ENCODE measurements at places on chromosomes 12 and 14.

GRCh38 chr12:11631288-11631687, 18.2 kb upstream of the ETV6 start:
- DNase-seq = no peak

DNA sequence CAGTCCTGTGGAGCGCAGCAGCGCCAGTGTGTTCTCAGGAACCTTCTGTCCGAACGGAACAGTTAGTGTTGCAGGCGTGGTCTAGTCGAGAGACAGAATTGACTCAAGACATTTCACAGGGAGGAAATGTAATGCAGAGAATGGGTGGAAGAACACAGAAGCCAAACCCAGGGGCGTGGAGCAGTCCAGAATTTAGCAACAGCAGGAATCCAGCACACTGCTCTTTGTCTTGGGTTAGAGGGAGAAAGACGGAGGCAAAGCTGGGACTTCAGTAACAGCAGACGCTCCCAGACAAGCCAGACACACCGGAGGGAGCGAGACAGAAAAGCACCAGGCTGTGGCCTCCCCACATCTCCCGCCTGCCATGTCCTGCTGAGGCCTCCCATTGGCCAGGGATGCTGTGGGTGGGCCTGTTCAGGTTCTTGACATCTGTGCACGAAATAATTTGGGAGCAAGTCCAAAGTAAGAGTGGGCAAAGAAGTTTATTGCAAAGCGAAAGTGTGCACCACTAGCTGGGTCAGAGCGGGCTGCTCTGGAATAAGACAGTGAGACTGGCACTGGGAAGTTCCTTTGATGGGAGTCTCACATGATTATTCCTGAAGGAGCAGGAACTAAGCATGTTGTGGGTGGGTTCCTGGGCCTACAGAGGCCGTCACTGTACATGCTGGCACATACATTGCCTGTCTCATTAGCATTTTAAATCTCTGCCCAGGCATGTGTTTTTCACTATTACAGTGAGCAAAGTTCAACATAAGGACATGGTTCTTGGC, 339.3 kb upstream of the SFSWAP start:
- DNase-seq = no peak

GRCh38 chr14:32633930-32634329, 304.7 kb upstream of the NPAS3 start:
- no peak for DNase-seq

DNA sequence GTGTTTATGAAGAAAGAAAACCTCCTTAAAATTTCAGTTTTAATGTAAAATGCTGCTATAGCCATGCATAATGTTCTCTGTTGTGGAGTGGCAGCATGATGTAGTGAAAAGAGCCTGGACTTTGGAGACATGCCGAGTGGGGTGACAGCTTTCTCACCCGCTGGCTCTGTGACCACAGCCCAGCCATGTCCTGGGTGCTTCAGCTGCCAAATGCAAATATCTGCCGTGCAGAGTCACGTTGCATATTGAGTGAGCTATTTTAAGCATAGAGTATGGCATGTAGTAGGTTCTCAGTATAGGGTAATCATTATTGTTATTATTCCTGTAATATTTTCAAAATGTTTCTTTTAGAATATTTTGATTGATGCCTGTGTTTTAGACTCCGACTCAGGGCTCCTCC, 15.5 kb upstream of the TCTN2 start:
- no peak for DNase-seq

DNA sequence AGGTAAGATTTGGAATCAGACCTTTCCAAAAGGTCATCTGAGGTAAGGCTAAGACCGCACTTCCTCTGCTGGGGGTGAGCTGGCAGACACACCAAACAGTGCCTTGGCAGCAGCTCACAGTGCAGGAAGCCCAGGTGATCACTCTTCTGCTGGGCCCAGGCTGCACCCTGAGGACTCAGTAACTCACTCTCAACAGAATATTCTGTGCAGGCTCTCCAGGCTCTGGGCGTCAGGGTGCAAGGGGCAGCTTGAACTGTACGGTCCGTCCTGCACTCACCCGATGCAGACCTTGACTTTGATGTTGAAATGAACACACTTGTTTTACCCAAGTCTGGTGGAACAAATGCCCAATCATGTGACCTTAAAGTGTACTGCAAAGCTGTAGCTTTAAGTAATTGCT, 6.0 kb downstream of the ALKBH2 start:
- DNase-seq = no peak

DNA sequence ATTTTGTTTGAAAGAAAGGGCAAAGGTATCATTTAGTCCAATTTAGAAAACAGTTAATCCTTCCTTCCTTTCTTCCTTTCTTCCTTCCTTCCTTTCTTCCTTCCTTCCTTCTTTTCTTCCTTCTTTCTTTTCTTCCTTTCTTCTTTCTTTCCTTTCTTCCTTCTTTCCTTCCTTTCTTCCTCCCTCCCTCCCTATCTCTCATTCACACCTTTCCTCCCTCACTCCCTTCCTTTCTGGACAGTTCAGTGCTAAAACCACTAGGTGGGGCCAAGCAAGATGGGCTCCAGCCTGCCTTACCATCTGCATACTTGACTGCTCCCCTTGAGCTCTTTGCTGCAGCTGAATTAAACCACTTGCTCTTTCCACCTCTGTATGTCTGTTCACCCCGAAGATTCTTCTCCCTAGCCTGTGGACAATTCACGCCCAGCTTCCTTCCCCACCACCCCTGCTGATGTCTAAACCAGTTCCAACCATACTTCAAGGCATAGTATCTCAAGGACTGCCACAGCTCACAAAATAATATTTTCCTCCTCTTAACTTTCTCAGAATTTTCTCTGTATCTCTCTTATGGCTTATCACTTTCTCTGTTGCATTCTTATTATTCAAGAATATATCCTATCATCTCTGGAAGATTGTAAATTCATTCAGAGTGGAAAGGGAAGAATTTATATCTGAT, 78.0 kb downstream of the DBX2 start:
- no peak for DNase-seq

GRCh38 chr12:15629761-15630160, 159.4 kb downstream of the EPS8 start:
- no peak for DNase-seq

DNA sequence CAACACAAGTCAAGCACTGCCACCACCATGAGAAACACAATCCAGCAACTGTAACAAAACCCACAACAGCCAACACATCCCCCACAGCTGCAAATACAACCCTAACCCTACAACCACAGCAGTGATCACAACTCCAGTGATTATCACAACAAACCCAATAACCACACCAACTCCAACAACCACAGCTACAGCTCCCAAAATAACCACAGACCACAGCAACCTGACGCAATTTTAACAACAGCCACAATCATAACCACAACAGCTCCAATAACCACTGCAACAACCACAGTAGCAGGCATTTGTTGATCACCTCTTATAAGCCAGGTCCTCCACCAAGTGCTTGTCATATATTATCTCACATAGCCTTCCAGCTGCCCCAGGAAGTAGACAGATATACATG, 42.2 kb upstream of the FAM181A start:
- DNase-seq = no peak

DNA sequence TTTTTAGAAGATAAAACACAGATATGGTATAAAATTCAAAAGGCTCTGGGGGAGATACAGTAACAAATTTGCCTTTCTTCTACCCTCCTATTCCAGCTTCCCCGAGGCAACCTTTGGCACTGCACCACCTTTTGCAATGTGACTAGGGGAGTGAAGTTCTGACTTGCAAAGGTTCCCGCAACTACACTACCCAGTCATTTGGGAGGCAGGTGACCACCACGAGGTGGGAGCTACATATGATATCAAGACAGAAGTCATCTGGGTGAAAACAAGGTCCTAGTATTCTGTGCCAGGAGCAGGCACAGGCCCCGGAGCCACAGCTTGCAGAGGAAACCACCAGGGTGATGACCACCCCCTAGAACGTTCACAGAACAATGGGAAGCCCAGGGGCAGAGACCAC, 141.5 kb downstream of the TTC7B start:
- DNase-seq = no peak

DNA sequence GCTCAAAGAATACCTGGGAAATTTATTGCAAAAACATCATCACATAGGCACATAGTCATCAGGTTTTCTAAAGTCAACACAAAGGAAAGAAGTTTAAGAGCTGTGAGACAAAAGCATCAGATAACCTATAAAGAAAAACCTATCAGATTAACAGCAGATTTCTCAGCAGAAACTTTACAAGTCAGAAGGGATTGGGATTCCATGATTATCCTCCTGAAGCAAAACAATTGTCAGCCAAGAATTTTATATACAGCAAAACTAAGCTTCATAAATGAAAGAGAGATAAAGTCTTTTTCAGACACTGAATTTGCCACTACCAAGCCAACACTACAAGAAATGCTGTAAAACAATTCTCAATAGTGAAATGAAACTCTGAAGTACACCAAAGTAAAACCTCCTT, 28.8 kb upstream of the LGR5 start:
- DNase-seq = no peak

DNA sequence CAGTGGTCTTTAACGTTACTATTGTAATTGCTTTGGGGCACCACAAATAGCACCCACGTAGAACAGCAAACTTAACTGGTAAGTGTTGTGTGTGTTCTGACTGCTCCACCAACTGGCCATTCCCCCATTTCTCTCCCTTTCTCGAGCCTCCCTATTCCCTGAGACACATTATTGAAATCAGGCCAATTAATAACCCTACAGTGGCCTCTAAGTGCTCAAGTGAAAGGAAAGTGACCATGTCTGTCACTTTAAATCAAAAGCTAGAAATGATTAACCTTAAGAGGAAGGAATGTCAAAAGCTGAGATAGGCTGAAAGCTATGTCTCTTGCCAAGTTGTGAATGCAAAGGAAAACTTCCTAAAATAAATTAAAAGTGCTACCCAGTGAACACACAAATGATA, 22.3 kb downstream of the PPP1R13B start:
- no peak for DNase-seq

- no peak for DNase-seq
These were observed 44.4 kb downstream of the DYRK2 start for GRCh38 chr12:67692966-67693365.

DNA sequence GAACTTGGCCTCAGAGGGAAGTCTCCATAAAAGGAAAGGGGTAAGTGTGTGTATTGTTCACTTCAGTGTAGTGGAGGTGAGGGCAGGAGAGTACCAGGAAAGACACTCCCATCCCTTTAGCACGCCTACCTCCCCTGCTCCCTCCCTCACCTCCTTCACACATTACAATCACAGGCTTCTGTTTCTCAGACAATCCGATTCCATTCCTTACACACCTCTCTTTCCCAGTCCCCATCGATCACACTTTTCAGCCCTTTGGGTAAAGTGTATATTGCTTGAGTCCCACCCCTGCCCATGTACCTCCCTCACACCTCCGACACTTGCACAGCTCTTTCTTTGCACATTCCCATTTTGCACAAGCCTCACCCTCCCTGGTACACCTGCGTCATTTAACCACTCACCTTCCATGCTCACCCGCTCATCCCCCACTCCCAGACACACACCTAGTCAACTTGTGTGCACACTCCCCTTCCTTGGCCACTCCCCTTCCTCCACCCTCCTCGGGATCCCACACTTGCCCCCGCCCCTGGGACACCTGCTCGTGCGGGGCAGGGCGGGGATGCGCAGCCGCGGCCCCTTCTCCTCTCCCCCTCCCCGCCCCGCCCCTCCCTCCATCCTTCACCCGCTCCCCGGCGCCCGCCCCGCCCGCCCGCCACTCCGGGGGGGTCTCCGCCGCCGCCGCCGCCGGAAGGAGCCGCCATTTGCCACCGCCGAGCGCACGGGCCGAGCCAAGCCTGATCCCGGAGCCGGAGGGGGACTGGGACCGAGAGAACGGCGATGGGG, at the start of gene MARCHF9:
MARCHF9 (plus strand) TSS at position 693 of the 783 bp plus-strand sequence. CDS start 426 bp downstream, outside the sequence.
- DNase-seq = peak; percentile 89

- DNase-seq = no peak
These were observed 22.8 kb downstream of the EXOC5 start for GRCh38 chr14:57245941-57246340.

DNA sequence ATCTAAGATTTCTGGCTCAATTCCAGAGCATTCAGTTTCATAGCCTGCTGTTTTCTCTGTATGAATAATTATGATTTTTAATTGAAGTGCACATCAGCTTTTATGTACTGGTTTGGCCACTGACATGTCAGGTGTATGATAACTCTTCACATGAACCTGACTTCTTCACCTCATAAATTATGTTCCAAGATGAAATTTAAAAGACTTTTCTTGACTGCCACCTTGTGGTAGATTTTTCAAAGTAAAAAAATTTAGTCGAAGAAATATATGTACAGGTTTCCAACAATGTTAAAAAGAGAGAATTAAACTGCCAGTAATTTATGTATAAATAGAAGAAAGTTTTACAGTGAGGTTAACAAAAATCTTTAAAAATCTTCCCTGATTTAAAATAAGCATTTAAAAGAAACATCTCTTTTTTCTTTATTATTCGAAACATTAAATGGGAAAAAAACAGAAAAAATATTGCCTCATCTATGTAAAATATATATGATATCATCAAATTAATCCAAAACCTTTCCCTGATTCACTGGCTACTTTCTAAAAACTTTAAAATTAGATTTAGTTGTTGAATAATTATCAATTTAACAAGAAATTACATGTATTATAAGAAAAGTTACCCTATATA, 124.9 kb upstream of the ATXN7L3B start:
- DNase-seq = no peak

DNA sequence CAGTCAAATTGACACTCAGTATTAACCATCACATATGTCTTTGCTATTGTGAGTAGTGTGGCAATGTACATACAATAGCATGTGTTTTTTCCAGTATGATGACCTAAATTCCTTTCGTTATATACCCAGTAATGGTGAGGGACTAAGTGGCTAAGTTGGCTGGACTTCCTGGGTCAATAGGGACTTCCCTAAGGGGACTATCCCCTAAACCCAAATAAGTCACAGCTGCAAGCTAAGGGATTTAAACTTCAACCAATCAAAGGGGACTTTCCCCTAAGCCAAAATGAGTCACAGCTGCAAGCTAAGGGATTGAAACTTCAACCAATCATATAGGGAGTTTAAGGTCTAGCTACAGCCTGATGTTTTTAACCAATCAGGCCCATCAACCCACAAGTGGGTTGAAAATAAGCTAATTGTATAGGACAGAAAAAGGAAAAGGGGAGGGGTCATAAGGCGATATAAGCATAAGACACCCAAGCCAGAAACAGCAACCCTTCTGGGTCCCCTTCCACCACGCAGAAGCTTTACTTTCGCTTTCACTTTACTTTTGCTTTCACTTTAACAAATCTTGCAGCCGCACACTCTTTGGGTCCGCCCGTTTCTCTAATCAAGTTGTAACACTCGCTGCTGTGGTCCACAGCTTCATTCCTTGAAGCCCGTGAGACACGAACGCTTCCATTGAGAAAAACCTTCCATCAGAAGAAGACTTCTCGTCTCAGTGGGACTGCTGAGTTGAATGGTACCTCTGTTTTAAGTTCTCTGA, 404.4 kb downstream of the FLRT2 start:
- DNase-seq = no peak

DNA sequence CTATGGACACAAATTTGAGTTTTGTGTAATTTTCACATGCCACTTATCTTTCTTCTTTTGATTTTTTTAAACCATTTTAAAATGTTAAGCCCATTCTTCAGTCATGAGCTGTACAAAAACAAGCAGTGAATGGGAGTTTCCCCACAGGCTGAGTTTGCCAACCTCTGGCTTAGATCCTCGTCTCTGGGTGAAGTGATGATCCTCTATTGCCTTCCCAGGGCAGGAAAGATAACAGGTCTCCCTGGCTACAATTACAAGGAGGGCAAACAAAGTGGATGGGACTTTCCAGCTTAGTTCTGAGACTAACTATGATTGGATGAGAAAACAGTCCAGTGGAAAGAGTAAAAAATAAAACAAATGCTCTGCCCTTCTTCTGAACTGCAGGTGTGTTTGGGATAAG, 203.7 kb downstream of the SPTSSA start:
- DNase-seq = no peak

All from left colon (tissue), 2 donors.